ENCODE measurements at places on chromosomes 2 and 18.

DNA sequence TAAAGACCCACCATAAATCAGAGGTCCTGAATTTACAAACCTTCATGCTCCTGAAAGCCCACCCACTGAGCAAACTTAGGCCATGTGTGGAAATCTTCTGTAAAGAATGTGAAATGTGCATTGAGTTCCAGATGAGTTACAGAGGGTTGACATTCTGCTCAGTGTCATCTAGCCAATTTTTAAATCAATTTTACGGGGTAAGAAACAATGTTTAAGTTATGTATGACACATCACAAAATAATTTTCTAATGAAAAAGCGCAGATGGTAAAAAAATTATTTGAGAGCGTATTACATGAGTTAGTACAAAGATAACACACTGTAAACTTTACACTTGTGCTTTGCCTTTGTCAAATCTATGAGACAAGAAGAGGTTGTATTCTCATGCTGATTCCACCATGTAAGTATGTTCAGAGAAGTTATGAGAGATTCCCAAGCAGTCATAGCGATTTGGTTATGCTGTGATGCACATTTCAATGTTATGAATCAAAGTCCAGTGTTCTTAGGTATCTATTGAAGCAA is 446.3 kb downstream of the ADCYAP1 start:
- DNase-seq = no peak

DNA sequence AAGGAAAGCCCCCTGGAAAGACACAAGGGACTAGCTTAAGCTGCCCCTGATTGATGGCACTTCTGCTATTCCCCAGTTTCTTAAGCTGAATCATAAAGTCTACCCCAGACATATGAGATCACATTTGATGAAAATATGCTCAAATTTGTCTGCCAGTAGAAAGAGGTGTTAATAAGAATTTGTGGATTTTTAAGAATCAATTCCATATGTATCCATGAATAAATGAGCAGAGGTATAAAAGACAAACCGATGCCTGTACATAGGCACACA is 119.9 kb downstream of the CCBE1 start:
- no peak for DNase-seq

GRCh38 chr2:30336978-30337841 is 105.9 kb downstream of the LBH start:
- DNase-seq = peak; percentile 35

GRCh38 chr2:205989271-205990071 is 96.5 kb downstream of the INO80D start:
- DNase-seq = no peak

DNA sequence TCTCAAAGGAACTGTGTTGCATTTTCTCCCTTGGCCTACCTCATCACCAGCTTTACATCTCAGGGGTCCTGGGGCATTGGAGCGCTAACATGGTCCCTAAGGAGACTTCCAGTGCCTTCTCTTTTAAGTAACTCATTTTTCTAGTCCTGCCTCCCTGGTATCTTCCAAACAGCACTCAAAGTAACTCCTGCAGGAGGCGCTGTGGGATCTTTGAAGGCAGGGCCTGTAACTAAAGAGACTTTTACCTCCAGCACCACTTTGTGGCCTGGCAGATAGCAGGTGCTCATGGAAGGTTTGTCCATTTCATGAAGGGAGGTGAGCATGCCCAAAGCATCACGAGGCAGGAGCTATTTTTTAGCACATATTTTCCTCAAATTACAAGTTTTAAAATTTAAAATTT is 411.0 kb upstream of the GYPC start:
- DNase-seq = peak; percentile 1

- no peak for DNase-seq
Measured at GRCh38 chr2:20362701-20363435, 12.2 kb upstream of the PUM2 start.

GRCh38 chr2:70897977-70898226 is 37.8 kb upstream of the ATP6V1B1 start:
- DNase-seq = no peak

GRCh38 chr18:62937065-62937464 is 221.7 kb downstream of the PHLPP1 start:
- no peak for DNase-seq

- no peak for DNase-seq
Measured at GRCh38 chr2:73938718-73939352, 12.2 kb downstream of the DGUOK start.

- DNase-seq = no peak
Measured at GRCh38 chr2:101107241-101107640, 43.9 kb downstream of the TBC1D8 start.

GRCh38 chr18:32930695-32931301 is 158.0 kb upstream of the KLHL14 start:
- DNase-seq = no peak

DNA sequence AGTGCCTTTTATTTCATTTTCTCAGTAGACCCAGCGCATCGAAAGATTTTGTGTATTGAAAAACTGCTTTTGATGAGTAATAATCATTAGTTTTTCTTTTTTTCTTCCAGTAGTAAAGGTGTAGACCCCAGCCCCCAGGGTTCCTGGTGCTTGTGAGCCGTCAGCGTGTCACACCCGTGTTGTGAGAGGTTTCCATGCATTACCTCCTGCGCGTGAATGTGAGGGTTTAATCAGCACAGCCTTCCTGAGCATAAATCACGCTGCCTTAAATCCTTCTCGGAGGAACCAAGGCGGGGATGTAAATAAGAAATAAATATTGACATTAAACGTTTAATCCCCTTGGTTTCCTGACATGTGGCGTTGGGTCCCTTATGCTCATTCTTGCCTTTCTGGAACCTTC is 24.3 kb downstream of the TSHZ1 start:
- no peak for DNase-seq

DNA sequence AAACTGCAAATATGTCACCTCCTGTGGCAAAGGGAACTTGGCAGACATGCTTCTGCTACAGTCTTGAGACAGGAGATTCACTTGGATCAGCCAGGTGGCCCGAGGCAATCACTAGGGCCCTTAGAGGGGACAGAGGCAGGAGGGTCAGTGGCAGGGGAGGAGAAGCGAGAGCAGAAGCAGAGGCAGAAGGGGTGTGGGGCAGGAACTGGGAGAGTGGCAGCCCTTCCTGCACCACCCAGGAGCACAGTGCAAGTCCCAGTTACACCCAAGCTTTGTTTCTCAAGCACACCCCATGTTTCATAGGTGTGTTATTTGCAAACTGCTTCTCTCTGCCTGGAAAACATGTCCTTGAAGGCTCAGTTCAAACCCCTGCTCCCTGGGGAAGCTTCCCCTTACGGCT is 309.7 kb upstream of the MYT1L start:
- no peak for DNase-seq

DNA sequence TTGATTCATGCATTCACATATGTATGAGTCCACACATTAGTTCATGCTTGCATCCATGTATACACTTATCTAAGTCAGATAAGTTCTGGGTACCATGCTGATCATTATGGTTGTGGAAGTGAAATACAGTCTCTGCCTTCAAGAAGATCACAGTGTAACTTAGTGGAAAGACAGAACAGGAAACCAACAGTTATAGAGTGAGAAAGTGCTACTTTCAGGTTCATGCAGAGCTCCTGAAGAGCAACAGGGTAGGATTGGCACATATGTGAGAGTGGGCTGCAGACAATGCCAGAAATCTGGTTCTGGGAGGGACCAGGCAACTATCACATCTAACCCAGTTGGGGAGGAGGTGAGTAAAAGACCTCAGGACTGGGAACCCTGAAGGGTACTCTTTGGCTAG is 35.4 kb upstream of the PGAP1 start:
- DNase-seq = no peak

DNA sequence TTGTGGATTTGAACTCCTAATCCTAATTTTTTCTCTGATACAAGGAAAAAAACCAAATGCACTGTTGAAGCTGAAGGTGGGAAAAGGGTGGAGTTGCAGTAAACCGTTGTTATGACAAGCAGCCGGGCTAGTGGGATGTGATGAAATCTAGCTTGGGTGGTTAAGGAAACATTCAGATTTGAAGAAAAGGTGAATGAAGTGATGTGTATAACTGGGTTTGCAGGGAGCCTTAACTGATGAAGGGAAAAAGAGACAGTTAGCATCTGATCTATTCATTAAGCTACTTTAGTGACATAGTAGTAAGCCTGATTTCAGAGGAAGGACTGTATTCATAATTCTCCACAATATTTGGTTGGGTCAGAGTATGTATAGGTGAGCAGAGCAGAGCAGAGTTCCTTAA is 3.5 kb downstream of the EML6 start:
- DNase-seq = no peak

DNA sequence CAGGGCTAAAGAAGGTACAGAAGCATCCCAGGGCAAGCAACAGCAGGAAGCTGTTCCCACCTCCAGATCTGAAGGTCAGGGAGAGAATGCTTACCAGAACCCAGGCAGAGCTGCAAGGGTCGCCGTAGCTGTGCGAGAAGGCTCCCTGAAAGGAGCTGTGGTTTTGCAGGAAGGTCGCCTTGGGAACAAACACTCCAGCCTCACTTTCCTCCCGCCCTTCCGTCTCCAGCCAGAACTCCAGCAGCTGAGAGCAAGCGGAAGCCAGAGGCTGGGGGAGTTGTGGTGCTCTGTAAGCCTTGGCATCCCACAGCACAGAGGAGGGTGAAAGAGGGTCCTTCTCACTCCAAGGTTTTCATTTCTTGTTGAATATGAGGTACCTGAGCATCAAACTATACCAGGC is 18.3 kb upstream of the ICOS start:
- DNase-seq = no peak

DNA sequence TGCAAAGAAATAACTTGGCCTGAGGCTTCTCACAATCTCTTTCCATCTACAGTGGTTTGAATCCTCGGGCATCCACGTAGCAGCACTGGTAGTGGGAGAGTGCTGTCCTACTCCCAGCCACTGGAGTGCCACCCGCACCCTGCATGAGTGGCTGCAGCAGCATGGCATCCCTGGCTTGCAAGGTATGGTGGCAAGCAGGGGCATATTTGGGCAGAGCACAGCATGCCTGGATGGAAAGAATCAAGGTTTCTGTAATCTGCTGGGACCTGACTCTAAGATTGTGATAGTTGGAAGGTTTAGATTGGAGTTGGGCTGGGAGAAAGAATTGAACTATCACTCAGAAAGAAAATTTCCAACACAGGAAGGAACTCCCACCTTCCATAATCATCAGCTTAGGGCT is 4.0 kb downstream of the CAD start:
- DNase-seq = no peak

GRCh38 chr2:48395658-48396057 is 134.3 kb upstream of the STON1 start:
- DNase-seq = no peak

DNA sequence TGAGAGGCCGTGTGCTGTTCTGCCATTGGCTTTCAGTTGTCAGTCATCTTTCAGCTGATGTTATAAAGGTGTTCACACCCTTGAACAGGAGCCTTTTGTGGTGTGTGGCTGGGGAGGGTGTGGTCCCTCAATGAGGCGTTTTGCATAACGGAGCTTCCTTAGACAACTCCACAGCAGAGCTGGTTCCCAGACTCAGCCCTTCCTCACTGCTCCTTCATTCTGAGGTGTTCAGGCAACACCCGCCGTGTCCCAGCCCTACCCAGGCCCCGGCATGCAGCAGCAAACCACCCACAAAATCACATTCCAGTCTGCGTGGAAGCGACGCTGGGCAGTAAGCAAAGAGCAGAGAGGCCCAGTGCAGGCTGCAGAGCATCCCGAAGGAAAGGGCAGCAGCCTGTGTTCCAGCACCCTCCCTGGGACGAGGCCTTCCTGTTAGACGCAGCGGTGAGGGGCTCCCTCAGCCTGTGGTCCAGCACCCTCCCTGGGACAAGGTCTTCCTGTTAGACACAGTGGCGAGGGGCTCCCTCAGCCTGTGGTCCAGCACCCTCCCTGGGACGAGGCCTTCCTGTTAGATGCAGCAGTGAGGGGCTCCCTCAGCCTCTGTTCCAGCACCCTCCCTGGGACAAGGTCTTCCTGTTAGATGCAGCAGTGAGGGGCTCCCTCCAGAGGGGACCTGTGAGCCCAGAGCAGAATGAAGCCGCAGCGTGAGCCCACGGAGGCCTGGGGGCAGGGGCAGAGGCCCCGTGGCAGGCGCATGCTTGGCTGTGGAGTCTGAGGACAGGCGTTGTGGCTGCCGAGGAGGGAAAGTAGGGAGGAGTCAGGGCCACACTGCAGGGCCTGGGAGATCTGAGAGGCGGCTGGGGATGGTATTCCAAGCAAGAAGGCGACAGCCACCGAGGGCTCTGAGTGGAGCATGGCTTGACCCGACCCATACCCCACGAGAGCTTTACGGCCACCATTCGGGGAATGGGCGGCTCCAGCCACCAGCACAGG is 201.8 kb upstream of the HDAC4 start:
- no peak for DNase-seq

GRCh38 chr2:123597988-123598387 is 427.1 kb upstream of the CNTNAP5 start:
- no peak for DNase-seq

GRCh38 chr18:34729740-34730355 is 19.8 kb downstream of the DTNA start:
- no peak for DNase-seq

DNA sequence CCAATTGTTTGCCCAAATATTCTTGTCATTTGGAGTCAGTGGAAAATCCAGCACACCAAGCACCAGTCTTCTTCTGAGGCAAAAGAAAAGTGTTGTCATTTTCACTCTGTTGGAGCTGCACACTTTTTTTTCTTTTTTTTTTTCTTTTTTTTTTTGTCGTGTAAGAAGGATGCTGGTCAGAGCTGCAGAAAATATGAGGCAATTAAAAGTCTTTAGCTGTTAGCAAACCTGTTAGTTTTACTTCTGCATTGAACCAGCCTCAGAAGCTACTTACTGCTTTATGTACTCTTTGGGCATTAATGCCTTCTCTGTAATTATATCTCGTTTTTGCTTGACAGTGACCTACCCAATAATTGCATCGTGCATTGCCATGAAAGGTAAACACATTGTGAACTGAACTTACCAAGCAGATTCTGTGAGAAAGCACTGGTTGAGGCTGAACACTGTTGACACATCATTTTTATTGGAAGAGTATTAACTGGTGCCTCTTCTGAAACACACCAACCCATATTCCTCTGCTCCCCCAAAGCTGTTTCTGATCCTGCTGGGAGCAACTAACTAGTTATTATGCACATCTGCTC is 165.4 kb downstream of the CAPN13 start:
- DNase-seq = no peak

DNA sequence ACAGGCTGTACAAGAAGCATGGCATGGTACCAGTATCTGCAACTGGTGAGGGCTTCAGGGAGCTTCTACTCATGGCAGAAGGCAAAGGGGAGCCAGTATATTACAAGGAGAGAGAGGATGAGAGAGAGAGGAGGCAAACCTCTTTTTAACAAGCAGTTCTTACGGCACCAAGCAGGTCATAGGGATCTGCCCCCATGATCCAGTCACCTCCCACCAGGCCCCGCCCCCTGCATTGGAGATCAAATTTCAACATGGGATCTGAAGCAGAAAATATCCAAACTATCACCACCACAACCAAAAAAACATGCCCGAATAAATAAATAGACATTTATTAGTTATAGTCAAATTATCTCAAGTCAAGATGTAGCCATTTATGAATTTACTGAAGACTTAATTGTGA is 14.5 kb upstream of the SLC35F5 start:
- no peak for DNase-seq

- no peak for DNase-seq
Measured at GRCh38 chr2:222318026-222318711, 19.4 kb upstream of the PAX3 start.

GRCh38 chr2:10770956-10771750 is 41.4 kb downstream of the PDIA6 start:
- no peak for DNase-seq

All from activated CD4-positive, alpha-beta T cell treated with anti-CD3 and anti-CD28 coated beads for 4 hours (primary cell).